Right ventricle myocardium inferior (tissue), 1 donor: ENCODE measurements at places on chromosomes 7 and 10. TPM values are rescaled to one million over a fixed set of nuclear protein-coding genes. Genes with fewer than 3 reads are reported as not detected.

Gene CADPS2
- total RNA-seq: 20.8 TPM

Gene SPACDR
- 0.35 TPM for total RNA-seq

Gene TMEM178B
- total RNA-seq: 31.7 TPM

Gene TUBB8
- not detected for total RNA-seq

Gene THNSL1
- total RNA-seq: 6.5 TPM

Gene FFAR4
- 0.24 TPM for total RNA-seq

Gene COBL
- 88.3 TPM for total RNA-seq

Gene LRRC18
- total RNA-seq: not detected

Gene GPER1
- total RNA-seq: 3.6 TPM

Gene ELN
- total RNA-seq: 29.9 TPM

Gene COL26A1
- total RNA-seq: not detected

Gene IL6
- total RNA-seq: 0.60 TPM

Gene CTAGE6
- total RNA-seq: not detected

Gene SPDYE5
- total RNA-seq: not detected

Gene SPDYE1
- not detected for total RNA-seq

Gene SLC18A3
- total RNA-seq: not detected

Gene FAM131B
- total RNA-seq: 0.73 TPM

Gene MEOX2
- total RNA-seq: 9.0 TPM

Gene CD36
- 1,230 TPM for total RNA-seq

Gene UNC5B
- 13.1 TPM for total RNA-seq

Gene PNLIP
- not detected for total RNA-seq

Gene TMEM270
- total RNA-seq: not detected

Gene GNGT1
- not detected for total RNA-seq

Gene MET
- total RNA-seq: 15.9 TPM

Gene AKR1D1
- not detected for total RNA-seq

Gene C10orf67
- total RNA-seq: 0.51 TPM

Gene SPDYE8
- not detected for total RNA-seq

Gene CYP3A5
- total RNA-seq: not detected

Gene ZNF365
- not detected for total RNA-seq

Gene CNPY1
- not detected for total RNA-seq

Gene TEX36
- not detected for total RNA-seq

Gene ACHE
- 0.73 TPM for total RNA-seq

Gene RAMP3
- 33.8 TPM for total RNA-seq

Gene ECHDC3
- 101 TPM for total RNA-seq

Gene WASL
- total RNA-seq: 28.4 TPM

Gene ATOH7
- total RNA-seq: not detected
